WTC11 (cell line): ENCODE measurements at places on chromosomes 11 and 22.

DNA sequence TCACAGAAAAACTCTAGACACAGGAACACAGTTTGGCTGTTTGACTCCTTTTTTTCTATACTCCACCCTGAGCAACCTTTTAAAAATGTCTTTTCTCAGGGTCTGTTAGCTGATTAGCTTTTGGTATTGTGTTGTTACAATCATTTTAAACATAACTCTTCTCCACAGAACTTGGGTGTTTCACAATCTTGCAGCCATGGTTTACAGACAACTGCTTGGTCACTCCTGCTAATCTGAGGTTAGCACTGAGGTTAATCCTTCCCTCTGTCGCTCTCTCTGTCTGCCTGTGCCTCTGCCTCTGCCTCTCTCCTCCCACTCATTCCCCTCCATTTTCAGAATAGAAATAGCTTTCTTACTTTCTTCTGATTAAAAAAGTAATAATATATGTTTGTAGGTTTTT, 62.4 kb upstream of the ZBED5 start:
- no peak for DNase-seq

DNA sequence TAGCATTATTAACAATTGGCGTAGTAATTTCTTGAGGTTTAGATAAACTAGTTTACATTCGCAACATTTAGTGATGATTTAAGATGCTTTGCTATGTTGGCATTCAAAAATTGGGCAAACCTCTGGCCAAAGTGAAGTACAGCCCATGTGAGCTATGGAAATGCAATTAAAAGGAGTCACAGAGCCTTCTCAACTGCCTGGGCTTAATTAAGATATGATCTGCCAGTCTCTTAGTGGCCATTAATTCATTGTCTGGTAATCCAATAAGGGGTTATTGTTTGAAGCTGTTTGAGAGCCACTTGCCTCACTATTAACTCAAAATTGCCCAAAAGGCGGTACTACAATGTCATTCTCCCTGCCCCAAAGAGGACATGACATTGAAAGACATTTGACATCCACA, 608.9 kb downstream of the NTM start:
- DNase-seq, result no peak

- DNase-seq, result no peak
Observed at GRCh38 chr11:69574608-69575255, 66.2 kb upstream of the CCND1 start.

DNA sequence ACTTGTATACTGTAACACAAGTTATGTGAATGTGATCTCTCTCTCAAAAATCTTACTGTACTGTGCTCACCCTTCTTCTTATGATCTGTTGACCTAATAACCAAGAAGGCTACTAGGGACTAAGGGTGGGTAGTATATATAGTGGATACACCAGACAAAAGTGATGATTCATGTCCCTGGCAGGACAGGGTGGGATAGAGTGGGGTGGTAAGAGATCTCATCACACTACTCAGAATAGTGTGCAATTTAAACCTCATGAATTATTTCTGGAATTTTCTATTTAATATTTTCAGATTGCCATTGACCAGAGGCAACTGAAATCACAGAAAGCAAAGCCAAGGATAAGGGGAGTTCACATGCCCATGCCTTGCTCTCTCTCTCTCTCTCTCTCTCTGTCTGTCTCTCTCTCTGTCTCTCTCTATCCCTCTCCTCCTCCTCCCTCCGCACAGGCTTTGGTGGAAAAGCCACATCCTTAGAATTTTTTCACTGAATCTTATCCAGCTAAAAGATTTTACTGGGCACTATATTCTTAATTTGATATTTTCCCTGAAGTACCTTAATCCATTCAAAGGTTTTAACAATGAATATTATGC, 12.0 kb upstream of the STK33 start:
- DNase-seq, result no peak

DNA sequence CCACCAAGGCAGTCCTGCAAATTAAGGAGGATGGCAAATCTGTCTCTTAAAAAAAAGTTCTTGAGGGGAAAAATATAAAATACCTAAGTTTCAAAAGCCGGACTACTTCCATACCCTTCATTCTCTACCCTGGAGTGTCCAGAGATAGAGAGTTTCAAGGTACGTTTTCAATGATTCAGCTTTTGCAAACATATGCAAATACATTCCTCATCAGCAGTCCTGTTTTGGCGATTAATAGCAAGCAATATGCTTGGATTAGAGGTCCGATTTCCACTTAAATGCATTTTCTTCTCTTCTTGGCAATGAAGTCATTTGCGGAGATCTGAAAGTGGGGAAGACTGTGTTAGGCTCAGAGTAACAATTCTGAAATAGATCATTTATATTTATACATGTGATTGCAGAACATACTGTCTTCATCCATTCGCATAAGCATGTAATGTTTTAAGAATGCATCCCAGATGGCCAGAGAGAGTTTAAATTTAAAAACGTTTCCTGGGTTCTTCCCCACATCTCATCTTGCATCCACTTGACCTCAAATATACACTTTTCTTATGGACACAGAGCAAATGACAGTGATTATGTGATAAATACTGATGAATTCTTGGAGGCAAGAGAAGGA, 13.8 kb upstream of the TFIP11 start:
- DNase-seq, result no peak

DNA sequence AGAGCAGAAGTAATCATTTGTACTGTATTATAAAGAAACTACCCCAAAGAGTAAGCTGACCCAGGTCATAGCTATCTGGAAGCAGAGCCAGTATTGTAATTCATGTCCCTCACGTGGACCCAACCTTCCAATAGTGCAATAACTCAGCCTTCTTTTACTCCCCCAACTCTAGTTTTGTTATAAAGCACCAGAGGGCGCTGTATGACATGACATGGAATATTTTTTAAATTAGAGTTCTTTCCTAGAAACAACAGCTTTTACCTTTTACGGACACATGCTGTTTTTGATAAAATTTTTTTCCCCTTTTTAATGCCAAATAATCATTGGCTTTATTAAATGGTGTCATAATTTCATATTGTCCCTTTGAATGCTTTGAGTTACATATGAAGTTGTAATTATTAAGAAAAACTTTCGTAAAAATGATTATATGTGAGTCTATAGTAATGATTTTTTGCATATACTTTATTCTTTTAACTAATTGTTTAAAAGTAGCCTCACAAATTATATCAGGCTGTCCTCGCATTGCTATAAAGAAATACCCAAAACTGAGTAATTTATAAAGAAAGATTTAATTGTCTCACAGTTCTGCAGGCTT, 76.9 kb downstream of the DKK3 start:
- no peak for DNase-seq

GRCh38 chr11:5345831-5346230, 2.5 kb upstream of the OR51B5 start:
- no peak for DNase-seq

DNA sequence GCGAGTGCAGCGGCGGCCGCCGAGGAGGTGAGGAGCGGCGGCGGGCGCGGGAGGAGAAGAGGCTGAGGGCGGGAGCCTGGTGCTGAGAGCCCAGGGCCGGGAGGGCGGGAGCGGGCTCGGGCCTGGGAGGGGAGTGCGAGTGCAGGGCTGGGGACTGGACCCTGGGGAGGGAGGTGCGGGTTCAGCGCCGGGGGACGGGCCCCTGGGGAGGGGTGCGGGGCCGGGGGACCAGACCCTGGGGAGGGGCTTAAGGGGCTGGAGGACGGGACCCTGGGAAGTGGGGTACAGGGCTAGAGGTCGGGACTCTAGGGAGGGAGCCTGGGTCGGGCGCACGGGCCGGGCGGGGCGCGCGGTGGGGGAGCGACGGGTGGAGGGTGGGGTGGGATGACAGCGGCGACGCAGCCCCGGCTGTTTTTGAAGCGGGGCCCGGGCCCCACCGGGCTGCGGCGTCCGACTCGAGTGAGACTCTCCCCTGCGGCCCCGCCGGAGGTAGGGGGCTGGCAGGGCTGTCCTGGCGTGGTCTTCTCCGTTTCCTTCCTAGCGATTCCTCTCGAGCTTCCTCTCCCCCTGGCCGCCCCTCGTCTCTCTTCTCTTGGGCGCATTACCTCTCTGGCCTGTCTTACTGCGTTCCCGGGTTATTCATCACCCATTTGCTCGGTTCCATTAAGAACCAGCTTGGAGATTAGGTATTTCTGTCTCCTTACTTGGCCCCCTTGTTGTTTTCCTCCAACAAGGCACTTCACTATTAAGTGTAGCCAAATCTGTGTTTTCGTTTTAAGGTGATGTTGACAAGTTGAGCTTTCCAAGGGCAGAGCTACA, 754 bp downstream of the NUP50 start:
- DNase-seq, result peak; percentile 36

GRCh38 chr11:119338965-119339588, 1.6 kb downstream of the C1QTNF5 start:
- DNase-seq, result no peak

DNA sequence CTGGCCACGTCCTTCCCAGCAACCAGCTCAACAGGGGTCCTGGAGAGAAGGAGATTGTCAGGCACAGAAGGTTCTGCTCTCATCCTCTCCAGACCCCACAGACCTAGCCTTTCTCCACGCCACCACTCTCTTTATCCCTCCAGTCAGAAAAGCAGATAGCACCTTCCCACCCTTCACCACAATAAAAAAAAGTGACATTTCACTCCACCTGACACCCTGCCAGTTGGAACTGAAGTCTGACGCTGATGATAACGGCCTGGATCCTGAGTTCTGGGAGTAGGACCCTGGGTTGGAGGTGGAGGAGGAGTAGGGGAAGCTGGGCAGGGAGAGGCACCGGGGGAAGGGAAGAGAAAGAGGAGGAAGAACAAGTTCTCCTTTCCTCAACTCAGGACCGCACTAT, 127.5 kb upstream of the ANO1 start:
- no peak for DNase-seq

GRCh38 chr11:59754859-59755700, at the start of gene STX3:
Gene STX3 (plus strand): TSS chr11:59755376. CDS start chr11:59755606, 230 bp downstream.
- DNase-seq, result peak; percentile 78

DNA sequence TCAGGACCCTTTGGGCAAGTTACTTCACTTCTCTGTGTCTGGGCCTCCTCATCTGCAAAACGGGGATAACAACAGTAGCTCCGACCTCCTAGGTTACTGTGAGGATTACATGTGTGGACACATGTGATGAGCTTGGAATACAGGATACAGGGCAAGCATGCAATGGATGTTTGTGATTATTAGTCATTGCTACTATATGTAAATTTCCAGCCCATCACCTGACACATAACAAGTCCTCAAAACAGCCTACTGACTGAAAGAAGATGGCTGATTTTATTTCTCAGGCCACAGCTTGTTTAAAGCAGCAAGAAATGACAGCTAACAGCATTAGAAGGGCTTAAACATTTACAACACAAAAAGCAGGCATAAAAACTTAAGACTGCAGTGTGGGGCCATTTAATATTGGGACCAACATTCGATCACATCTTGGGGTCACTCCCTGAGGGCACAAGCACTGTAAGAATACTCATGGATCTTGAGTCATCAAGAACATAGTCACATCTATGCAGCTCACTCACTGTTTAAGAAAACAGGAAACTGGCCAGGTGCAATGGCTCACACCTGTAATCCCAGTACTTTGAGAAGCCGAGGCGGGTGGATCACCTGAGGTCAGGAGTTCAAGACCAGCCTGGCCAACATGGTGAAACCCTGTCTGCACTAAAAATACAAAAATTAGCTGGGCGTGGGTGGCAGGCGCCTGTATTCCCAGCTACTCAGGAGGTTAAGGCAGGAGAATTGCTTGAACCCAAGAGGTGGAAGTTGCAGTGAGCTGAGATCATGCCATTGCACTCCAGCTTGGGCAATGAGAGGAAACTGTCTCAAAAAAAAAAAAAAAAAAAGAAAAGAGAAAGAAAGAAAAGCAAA, 49.5 kb downstream of the ABTB2 start:
- DNase-seq, result no peak

DNA sequence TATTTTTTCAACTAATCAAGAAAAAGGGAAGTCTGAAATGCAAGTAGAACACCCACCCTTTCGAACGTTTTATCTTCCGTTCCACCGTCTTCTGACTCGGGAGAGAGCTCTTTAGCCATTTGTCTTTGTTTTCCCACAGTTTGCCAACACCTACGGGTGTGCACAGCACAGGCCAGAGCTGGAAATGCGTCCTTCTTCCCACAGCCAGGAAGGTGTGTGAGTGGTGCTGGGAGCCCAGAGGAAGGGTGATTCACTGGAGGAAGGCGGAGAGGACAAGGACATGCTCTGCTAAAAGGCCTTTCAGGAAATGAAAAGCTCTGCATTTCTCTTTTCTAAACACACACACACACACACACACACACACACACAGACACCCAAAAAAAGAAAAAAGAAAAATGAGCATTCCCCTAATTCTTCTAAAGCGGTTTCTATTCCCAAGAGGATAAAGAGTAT, 18.5 kb downstream of the ENDOD1 start:
- DNase-seq, result no peak

- no peak for DNase-seq
Observed at GRCh38 chr22:50215297-50216054, 14.7 kb downstream of the SELENOO start.

- peak; percentile 39 for DNase-seq
Observed at GRCh38 chr11:44445500-44446365, 119.7 kb upstream of the CD82 start.

DNA sequence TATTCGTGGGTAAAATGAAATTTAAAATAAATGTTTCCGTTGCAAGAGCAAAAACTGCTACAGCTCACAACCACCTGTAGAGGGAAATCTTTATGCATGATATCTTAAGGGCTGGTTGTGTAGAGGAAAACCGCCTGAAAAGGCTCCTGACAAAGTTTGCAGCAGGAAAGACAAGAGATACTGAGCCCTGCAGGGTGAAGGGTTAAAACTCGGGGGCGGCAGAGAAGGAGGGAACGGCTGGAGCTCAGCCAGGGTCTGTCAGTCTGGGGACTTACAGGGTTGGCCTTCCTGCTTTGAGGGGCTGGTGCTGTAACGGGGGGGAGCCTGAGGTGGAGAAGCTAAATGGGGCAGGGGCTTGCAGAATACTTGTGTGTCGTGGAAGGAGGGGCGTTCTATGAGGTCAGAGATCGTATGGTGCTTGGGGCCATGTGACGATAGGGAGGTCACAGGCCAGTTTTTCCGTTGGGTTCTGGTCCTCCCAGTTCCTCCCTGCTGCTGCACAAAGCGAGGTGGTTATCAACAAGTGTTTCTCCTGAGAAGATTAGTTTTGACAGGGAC, 122.9 kb upstream of the HSD17B12 start:
- DNase-seq, result no peak

DNA sequence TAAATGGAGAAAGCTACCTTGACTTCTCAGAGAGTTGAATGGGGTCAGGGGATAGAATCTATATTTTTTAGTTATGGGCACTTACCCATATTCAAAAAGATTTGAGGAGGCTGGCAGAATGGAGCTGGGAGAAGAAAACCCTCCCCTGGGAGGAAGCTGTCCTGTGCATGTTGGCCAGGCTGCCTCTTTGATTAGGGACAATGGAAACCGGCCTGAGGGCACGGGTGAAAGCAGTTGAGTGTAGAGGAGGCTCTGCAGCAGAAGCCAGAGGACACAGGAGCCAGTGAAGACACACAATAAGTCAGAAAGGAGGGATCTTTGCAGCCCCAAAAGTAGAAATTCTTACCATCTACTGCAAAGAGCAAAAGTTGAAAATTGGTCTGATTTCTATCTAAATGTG, 66.6 kb upstream of the B3GAT1 start:
- DNase-seq, result no peak

- DNase-seq, result no peak
Observed at GRCh38 chr22:44179196-44179988, 1.3 kb upstream of the PARVG start.

- no peak for DNase-seq
Observed at GRCh38 chr22:49786976-49787706, 40.5 kb downstream of the BRD1 start.

GRCh38 chr22:44828193-44828592, 75.8 kb downstream of the ARHGAP8 start:
- DNase-seq, result peak; percentile 80

GRCh38 chr11:103649401-103649895, 387.0 kb upstream of the DDI1 start:
- no peak for DNase-seq

- no peak for DNase-seq
Observed at GRCh38 chr11:24622262-24622661, 125.4 kb downstream of the LUZP2 start.

- DNase-seq, result no peak
Observed at GRCh38 chr11:61654397-61654829, 25.8 kb upstream of the DAGLA start.
